ENCODE measurements at places on chromosomes 4 and X.

DNA sequence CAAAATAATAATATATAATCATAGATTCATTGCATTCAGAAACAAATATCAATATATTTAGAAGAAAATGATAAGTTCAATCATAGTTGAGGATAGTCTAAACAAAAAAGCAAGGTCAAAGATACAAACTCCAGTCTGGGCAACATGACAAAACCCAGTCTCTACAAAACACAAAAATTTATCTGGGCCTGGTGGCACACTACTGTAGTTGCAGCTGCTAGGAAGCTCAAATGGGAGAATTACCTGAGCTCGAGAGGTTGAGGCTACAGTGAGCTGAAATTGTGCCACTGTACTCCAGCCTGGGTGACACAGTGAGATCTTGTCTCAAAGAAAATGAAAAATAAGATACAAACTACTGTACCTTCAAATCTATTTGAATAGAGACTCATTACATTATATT, 52.7 kb upstream of the ANXA10 start:
- no peak for DNase-seq

DNA sequence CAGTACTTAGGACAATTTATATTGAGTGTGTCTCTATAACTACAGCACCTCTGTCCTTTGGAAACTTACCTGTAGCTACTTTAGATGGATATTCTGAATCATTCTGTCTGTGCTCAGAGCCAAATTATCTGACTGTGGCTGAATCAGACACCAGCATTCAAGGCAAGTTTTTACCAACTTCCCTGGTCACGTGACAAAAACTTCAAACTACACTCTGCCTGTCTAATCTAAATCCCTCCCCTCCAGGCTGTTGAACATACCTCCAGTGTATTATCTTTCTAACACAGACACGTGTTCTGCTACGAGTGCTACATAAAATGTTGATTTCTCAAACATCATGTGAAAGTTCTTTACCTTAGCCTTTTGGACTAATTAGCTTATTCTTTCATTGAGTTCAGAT, 641.2 kb upstream of the CPEB2 start:
- no peak for DNase-seq

DNA sequence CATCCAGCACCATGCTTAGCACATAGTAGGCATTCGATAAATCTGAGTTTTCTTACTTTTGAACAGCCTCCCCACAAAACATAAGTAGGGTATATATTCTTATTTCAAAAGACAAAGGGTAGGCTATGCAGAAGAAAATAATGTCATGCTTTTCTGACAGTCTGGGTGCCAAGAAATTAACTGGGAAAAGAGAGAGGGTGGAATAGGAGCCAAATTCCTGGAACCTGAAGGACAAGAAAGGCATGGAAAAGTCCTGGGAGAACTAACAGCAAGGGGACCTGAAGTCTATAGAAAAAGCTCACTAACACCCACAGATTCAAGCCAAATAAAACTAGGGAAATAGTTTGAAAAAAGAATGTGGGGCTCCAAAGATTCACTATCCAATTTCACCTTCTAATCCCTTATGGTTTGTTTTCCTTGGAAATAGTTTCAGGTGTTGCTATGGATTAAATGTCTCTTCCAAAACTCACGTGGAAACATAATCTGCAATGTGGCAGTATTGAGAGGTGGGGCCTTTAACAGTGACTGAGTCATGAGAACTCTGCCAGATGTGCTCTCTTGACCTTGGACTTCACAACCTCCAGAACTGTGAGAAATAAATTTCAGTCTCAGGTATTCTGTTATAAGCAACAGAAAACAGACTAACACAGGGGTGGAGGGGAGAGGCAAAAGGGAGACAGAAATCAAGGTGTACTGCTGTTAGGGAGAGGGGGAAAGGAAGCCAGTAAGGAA, 173.3 kb upstream of the ARHGEF9 start:
- no peak for DNase-seq

DNA sequence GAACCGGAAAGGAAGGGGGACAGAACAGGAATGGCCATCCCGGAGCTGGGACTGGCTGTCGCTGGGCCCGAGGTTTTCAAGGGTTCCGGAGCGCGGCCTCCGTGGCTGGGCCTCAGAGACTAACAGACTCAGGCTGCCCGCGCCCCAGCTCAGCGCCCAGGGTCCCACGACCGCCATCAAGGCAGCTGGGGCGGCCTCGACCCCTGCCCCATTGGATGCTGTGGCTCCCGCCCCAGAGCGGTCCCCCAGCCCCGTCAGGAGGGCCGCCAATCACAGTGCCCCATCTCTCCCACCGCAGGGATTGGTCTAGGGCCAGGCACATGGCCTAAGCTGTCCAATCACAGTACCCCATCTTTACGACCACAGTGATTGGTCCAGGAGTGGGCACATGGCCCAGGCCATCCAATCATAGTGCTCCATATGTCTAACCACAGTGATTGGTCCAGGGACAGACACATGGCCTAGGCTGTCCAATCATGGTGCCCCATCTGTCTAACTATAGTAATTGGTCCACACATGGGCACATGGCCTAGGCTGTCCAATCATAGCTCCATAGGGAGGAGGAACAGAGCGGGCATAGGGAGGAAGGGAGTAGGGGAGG, 105.3 kb upstream of the NKX1-1 start:
- no peak for DNase-seq

- DNase-seq, result no peak
Observed at GRCh38 chrX:28595346-28595745, 8.1 kb downstream of the IL1RAPL1 start.

GRCh38 chrX:39261446-39262147, 460.3 kb downstream of the MID1IP1 start:
- no peak for DNase-seq

DNA sequence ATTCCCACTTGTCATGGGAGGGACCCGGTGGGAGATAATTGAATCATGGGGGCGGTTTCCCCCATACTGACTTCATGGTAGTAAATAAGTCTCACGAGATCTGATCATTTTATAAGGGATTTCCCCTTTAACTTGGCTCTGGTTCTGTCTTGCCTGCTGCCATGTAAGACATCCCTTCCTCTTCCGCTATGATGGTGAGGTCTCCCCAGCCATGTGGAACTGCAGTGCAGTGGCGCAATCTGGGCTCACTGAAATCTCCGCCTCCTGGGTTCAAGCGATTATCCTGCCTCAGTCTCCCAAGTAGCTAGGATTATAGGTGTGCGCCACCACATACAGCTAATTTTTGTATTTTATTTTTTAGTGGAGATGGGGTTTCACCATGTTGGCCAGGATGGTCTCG, 2.9 kb downstream of the HPGDS start:
- no peak for DNase-seq

- DNase-seq, result no peak
Observed at GRCh38 chrX:112067601-112068000, 15.0 kb downstream of the TRPC5 start.

DNA sequence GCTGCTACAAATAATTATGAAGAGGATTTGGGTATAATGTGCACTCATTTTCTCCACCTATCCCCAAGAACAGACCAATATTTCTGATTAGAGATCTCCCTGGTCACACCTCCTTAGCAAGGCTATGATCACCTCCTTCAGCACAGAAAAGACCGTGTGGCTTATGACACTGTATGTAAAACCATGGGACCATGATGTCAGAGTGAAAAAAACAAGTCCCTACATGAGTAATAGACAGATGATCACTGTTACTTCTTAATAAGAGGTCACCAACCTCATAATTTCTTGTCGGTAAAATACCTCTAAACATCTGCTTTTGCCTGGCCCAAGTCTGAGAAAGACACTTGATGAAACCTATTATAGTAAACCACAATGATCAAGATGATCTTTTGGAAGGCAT, 330.6 kb upstream of the F9 start:
- no peak for DNase-seq

- DNase-seq, result no peak
Observed at GRCh38 chr4:80897537-80898303, 132.8 kb upstream of the BMP3 start.

GRCh38 chr4:17690135-17690534, 75.7 kb downstream of the MED28 start:
- DNase-seq, result no peak

- DNase-seq, result no peak
Observed at GRCh38 chr4:60588556-60588955, 611.6 kb upstream of the ADGRL3 start.

DNA sequence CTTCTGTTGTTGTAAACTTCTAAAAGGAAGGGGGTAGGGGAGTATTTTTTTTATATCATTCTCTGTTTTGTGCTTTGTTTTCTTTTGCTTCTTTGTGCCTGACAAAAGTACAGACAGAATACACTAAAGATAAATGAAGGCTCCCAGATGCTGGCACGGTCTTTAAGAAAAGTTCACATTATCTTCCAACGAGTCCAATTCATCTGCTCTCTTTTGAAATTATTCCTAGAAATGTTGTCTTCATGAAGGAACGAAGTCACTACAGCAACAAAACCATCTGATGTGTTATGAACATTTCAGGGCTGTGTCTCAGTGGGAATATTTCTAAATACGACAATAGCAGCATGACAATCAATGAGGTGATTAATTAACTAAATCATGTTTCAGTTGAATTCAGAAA, 813.8 kb upstream of the HTR2C start:
- no peak for DNase-seq

- DNase-seq, result no peak
Observed at GRCh38 chr4:176359590-176359989, 39.8 kb downstream of the SPCS3 start.

DNA sequence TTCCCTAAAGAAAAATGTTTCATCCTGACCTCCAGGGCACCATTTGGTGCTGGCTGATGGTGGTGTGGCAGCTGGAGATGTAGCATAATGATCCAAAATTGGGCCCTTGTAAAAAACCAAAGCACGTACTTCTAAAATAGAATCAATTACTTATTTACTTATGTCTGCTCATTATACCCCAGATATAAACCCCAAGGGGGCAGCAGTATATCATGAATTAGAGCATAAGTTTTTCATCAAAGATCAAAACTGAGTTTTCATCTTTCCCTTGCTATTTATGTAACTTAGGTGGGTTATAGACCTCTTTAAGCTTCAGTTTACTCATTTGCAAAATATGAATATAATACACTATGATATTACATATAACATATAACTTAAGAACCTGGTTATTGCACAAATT, 241.1 kb downstream of the TACR3 start:
- no peak for DNase-seq

DNA sequence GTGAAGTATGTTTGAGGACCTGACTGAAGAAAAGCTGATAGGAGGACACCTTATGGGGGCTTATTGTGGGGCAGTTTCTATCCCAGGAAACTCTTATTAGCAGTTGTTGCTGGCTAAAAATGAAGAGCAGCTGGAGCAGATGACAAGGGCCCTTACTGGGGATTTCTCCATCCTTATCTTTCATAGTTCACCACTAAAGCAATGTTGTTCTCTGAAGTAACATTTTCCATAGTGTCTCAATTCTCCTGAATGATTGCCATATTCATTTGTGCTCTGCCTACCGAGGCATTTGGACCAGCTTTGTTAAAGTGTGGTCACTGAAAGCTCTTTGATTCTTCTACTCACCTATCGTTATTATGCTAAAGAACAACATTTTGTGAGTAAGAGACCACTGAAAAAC, 7.7 kb downstream of the ENOX2 start:
- no peak for DNase-seq

DNA sequence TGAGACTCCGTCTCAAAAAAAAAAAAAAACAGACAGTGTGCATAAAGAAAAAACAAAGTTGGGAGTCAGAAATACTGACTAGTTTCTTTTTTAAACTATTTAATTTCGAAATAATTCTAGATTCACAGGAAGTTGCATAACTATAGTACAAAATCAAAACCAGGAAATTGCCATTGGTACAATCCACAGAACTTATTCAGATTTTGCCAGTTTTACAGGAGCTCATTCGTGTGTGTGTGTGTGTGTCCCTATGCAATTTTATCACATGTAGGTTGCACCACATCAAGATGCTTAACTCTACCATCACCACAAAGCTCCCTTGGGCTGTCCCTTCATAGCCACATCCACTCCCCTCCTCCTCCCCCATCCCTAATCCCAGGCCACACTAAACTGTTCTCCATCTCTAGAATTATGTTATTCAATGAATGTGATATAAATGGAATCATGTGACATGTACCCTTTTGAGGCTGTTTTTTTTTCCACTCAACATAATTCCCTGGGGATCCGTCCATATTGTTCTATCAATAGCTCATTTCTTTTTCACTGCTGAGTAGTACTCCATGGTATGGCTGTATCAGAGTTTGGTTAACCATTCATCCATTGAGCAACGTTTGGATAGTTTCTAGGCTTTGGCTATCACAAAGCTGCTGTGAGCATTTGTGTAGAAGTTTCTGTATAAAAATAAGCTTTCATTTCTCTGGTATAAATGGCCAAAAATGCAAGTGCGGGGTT, 16.3 kb upstream of the DDX3X start:
- no peak for DNase-seq

DNA sequence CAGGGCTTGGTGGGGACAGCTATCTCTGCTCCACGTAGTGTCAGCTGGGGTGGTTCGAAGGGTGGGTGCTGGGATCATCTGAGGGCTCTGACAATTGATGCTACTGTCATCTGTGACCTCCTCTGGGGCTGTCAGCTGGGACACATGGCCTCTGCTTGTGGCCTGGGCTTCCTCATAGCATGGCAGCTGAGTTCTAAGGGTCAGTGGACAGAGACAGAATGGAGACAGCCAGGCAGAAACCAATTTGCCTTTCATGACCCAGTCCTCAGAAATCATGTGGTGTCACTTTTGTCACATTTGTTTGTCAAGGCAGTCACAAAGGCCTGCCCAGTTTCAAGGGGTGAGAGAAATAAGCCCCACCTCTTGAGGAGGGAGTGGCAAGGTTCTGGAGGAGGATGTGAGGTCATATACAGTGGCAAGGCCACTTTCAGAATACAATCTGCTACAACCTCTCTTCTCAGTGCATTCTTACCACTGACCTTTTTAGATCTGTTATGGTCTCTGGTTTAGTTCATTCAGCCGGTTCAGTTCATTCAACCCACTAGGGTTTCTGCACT, 103.6 kb upstream of the BCOR start:
- no peak for DNase-seq

DNA sequence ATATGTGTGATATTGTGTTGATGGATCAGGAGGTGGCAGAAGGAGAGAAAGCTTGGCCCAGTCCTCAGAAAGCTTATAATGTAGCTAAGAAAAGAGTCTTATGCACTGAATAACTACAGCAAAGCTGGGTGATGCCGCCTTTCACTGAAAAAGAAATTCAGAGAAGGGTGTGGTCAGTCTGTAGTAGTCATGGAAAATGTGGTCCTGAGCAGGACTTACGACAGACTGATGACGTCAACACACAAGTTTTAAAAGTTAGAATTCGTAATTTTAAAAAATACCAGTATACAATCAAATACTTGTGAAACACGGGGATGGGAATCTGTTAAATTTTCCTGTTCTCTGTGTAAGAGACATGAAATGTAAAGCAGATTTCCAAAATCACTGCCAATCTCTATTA, 87.0 kb upstream of the RAPGEF2 start:
- no peak for DNase-seq

GRCh38 chr4:7571701-7572100, 137.0 kb upstream of the PSAPL1 start:
- no peak for DNase-seq

DNA sequence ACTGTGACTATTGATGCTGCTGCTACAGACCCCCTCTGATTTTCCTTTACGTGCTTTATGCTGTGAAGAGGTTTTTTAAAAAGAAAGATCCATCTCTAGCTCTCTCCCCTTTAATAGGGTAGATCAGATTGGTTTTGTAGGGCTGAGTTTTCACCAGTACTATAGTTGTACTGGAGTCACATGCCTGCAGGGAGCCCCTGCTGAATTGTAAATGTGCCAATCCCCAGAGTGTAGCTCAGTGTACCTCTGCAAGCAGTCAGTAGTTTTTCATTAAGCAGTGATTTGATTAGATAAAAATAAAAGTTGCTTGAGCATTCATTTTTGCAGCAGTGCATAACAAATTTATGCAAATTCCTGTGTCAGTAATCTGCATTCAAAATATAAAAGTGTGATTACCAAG, 179.2 kb downstream of the IL1RAPL2 start:
- DNase-seq, result no peak

- DNase-seq, result no peak
Observed at GRCh38 chrX:70446380-70447350, 2.0 kb downstream of the DLG3 start.
